Stimulated activated naive CD4-positive, alpha-beta T cell treated with Interleukin-2 at 50 U/mL for 16 hours (primary cell): ENCODE measurements at places on chromosomes 5 and 9.
A peak's percentile ranks its signal among the peaks of the same experiment; 100 is the strongest.

DNA sequence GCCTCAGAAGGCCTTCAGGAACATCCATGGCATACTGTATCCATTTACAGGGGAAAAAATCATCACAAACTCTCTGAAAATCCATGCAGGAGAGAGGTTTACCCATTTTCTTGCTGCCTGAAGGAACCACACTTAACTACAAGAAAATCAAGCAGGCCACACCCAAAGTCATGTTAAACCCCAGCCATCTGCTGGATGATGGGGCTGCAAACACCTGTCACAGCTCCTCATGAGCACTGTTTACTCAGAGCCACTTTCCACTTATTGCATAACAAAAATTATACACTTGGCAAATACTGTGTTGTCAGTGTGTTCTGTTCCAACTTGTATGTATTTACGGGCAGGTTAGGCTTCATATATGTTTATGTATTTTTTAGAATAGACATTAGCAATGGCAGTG is 35.8 kb downstream of the PPIC start:
- DNase-seq = no peak

GRCh38 chr9:69740872-69741505 is 18.8 kb downstream of the PTAR1 start:
- DNase-seq = no peak

DNA sequence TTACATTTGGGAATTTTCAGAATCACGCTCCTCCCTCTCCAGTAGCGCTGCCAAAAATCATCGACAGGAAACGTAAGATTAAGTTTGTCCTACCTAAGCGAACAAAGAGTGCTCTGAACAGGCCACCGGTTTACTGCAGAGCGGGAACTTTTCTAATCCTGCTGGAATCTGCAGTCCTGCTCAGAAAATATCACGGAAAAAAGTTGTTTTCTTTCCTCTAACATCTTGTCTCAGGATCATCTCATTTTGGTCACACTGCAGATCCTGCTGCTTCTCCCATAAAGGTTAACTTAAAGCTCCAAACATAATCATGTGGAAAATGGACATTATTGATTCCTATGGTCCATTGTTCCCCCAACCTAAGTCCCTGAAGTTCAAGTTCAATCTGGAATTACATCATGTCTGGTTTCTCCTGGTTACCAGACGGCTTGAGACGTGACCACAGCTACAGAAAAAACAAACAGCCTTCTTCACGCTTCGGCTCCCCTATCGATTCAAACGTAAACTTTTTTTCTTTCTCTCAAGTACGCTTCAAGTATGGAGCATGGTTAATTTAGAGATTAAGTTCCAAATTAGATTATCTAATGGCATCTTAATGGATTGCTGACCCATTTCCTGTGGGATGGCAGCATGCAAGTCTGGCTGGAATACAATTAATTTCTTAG is 217.6 kb downstream of the NFIB start:
- no peak for DNase-seq

DNA sequence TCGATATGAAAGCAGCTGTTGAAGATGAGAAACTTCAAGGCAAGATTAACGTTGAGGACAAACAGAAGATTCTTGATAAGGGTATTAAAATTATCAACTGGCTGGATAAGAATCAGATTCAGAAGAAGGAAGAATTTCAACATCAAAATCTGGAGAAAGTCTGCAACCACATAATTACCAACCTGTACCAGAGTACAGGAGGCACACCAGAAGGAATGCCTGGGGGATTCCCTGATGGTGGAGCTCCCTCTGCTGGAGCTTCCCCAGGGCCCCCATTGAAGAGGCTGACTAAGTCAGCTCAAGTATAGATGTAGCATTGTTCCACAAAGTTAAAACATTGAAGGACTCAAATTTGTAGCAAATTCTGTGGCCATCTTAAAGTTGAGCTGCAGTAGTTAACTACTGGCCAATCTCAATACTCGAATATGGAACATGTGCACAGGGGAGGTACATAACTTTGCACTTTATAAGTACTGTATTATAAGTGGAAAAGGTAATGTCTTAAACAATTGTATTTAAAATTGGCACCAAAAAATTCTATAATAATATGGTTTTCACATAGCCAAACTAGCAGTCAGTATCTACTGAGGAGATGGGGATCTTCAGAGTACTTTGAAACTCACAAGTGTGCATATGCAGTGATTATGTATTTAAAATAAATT is 237.5 kb downstream of the CHSY3 start:
- no peak for DNase-seq

GRCh38 chr9:135612981-135613910 is 26.1 kb downstream of the GLT6D1 start:
- DNase-seq = no peak

DNA sequence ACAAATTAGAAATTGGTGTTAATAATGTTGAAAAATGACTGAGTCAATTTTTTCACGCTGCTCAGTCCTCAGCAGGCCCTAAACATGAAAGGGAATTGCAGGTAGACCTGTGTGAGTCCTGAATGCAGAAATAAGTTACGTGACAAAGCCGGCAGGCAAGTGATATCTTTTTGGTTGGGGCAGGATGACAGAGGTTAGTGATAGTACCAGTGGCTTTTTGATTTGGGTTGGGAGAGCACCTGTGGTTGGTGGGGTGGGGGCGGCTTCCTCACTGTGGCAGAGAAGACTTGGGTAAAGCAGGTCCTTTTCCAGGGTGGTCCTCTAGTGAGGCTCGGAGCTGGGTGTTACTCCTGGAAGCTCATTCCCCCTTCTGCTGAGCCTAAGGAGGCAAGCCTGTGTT is 164.7 kb downstream of the TMEM167A start:
- no peak for DNase-seq

GRCh38 chr9:70044490-70045307 is 1.1 kb downstream of the MAMDC2 start:
- DNase-seq = no peak

DNA sequence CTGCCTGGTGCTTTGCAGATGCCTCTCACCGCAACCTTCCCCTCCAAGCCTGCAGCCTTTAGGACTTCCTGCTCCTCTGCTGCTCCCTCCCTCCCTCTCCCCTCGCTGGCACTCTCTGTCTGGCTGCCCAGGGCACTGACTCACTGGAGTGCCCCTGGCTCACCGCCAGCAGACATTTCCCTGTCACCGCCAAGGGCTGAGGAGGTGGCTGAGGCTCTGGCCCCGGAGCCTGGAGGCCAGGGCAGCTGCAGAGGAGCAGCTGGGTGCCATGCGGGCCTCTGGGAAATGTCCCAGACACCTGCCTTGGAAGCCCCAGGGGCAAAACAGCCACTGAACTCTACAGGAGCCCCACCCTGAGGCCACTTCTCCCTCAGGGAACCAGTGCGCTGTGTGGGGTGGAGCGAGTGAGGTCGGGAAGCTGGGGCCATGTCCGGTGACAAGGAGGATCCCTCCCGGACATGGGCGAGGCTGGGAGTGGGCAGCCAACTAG is 53.4 kb downstream of the TENT4A start:
- peak; percentile 6 for DNase-seq

DNA sequence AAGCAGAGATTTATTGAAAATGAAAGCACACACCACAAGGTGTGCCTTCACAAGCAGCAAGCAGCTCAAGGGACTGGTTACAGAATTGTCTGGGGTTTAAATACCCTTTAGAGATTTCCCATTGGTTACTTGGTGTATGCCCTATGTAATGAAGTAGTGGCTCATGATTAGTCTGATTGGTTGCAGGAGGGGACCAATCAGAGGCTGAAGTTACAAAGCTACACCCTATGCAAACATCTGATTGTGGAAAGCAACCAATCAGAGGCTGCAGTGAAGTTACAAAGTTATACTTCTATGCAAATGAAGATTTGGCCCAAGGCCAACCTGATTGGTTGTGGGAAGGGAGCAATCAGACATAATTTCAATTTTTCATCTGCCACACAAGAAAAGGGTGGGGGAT is 119.9 kb downstream of the C9orf152 start:
- no peak for DNase-seq

- DNase-seq = no peak
Measured at GRCh38 chr9:20314981-20315380, 307.3 kb downstream of the MLLT3 start.

DNA sequence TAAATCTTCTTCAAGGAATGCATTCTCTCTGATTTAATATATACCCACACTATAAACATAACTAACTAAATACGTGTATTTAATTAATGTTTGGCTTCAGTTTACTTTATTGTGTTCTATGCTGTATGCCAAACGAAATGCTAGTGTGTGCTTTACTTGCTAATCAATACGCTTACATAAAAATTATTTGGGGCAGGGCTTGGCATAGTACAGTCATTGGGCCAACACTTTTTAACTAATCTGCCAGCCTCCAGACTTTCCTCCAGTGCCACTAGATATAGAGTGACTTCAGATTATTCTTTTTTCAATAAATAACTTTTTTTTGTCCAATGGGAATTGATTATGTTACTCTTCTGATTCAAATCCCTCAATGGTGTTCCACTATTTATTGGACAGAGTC is 8.7 kb upstream of the CARNMT1 start:
- DNase-seq = no peak

DNA sequence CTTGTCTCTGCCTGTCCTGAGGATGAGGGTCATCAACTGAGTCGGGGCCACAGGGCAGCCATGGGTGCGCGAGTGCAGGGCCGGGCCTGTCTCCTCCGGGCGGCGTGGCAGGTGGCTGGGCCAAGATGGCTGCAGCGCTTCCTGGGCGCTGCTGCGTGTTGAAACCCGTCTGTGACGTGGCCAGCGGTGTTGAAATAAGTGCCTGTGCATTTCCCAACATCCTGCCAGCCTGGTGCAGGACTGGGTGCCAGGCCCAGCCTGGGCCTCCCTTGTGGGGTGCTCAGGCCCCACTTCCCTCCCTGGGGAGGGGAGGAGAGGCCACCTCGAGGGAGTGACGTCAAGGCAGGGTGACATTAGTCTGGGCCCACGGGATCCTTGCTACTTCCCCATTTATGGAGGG is 45.5 kb downstream of the RXRA start:
- DNase-seq = no peak

DNA sequence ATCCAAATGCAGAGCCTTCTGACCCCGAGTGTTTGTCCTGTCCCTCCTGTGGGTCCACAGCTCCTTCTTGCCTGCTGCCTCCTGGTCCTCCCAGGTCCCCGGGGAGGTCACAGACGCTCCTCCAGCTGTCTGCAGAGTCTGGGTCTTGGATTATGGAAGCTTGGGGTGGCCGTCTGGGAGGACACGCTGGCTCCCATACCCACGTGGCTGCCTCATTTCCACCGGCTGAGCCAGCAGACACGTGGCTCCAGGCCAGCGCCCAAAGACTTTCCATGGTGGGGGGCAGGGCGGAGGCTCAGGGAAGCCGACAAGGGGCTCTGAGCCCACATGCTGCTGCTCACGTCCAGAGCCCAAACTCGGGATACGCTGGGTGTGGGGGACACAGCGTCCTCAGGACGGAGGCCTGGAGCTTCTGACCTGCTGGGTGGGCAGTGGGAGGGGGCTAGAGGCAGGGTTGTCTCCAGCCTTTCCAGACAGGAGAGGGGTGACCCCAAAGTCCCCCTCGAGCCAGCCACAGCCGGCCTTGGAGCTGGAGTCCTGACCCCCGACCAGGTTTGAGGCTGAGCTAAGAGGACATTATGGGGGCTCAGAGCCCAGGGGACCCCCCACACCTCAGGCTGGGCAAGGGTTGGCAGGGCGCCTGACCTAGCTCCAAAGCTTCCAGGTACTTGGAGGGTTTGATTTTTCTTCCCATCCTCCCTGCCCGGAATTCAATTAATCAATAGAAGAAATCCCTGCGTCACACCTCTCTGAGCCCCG is 24.2 kb upstream of the RNU6ATAC start:
- DNase-seq = no peak

GRCh38 chr5:140039561-140039960 is 3.5 kb downstream of the NRG2 start:
- no peak for DNase-seq

GRCh38 chr5:31638345-31638744 is 586 bp upstream of the PDZD2 start:
- no peak for DNase-seq

- no peak for DNase-seq
Measured at GRCh38 chr9:88936668-88937067, 54.6 kb upstream of the S1PR3 start.

- DNase-seq = no peak
Measured at GRCh38 chr9:115328228-115328627, 210.3 kb upstream of the TNC start.

DNA sequence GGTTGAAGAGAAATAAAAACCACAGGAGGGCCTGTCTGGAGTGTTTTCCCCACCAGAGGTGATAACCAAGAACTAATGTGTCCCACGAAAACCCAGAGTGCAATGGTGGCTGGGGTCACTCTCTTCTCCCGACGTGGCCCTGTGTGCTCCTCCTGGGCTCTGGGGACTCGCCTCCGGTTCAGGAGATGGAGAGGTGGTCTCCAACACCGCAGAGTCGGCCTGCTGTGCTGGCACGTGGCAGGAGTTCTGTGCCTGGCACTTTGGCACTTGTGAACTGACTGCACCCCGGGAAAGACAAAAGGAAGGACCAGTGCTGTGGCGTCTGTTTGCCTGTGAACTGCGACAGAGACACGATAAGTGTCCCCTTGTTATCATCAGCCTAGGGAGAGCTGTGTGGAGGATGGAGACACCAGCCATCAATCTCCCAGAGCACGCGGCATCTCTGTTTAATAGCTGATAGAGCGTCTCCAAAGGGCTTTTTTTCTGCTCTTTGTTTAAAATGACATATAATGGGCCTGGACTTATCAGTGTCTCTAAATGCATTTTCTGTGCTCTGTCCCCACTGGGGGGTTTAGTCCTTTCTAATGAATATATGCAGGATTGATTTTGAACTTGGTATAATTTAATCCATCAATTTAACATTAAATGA is 98.3 kb downstream of the MRPL36 start:
- DNase-seq = no peak

DNA sequence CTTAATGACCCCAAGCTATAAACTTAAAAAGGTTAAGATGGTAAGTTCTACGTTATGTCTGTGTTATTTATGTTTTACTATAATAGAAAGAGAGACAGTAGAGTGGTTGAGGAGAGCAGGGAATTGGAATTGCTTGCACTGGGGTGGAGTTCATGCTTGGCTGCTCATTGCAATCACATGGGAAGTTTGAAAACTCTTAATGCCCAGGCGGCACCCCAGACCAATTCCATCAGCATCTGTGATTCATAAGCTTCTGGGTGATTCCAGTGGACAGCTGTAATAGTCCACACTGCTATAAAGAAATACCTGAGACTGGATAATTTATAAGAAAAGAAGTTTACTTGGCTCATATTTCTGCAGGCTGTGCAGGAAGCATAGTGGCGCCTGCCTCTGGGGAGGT is 323.9 kb upstream of the MSX2 start:
- DNase-seq = no peak
